Activated T-helper 2 cell treated with anti-CD3 and anti-CD28 coated beads, Interferon-gamma antibody, Interleukin-2, Interleukin-4, amounts not matched to agents 10 μg/mL and 5 μg/mL and 100 μg/mL, durations not matched to agents 14 hours and 24 hours and 36 hours (primary cell): ENCODE measurements at places on chromosomes 2 and 18. TPM values are rescaled to one million over a fixed set of nuclear protein-coding genes. Genes with fewer than 3 reads are reported as not detected.

DNA sequence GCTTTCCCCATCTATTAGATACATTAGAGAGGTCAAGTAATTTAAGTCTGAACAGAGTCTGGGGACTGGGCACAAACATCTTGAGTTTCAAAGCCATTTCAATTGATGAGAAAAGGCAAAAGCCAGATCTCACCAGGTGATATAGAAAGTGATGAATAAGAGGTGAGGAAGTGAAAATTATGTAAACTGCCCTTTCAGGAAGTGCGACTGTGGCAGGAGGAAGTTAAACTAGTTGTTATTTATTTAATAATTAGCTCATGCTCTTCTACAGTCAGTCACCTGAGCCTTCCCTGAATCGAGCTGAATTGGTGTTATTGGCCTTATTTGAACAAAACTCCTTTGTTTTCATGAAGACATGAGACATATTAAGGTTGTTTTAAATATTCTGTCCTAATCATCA lies 115.1 kb downstream of the CDH20 start:
- no peak overlapping the region for H3K4me3 ChIP-seq
- no peaks in the 10 kb centered on the region for H3K27me3 ChIP-seq
- no peaks in the 10 kb centered on the region for H3K36me3 ChIP-seq
- DNase-seq, result no peak

DNA sequence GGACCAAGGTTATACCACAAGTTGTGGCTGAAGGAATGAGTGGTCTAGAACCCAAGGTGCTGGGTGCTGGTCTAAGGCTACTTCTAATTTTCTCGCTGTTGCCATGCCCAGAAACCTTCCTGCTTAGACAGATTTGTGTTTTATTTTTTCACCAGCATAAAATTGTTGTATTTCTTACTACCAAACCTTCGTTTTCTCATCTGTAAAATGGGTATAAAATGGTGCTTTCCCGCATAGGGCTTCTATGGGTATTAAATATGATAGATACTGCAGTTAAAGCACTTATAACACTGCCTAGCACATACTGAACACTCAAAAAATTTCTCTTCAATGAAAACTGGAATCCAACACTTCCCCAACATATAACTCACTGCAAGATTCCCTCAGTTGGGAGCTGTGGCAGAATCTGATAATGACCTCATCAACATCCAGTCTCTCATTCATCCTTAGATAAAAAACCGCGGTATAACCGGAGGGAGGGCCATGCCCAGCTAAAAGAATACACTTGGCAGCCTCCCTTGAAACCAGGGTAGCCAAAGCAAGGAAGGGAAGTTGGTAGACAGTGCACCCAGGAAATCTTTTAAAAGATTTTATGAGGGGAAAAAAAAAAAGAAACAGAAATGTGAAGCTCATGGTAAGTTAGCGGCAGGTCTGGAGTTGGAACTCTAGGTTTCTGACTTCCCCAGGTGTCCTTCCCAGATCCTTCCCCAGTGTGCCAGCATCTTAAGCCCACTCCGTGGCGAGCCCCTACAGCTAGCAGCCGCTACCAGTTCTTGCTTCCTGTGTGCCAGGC lies 1.2 kb downstream of the NEMP2 start:
- peaks cover 54% of the 10 kb centered on the region for H3K4me1 ChIP-seq
- H3K4me3 ChIP-seq, result peak overlapping the region; percentile 95
- peaks cover 32% of the 10 kb centered on the region for H3K36me3 ChIP-seq
- no peaks in the 10 kb centered on the region for H3K27me3 ChIP-seq
- no peak for DNase-seq
- H3K27ac ChIP-seq, result peak overlapping the region; percentile 98

Gene GCG
- not detected in 2 replicates for total RNA-seq

DNA sequence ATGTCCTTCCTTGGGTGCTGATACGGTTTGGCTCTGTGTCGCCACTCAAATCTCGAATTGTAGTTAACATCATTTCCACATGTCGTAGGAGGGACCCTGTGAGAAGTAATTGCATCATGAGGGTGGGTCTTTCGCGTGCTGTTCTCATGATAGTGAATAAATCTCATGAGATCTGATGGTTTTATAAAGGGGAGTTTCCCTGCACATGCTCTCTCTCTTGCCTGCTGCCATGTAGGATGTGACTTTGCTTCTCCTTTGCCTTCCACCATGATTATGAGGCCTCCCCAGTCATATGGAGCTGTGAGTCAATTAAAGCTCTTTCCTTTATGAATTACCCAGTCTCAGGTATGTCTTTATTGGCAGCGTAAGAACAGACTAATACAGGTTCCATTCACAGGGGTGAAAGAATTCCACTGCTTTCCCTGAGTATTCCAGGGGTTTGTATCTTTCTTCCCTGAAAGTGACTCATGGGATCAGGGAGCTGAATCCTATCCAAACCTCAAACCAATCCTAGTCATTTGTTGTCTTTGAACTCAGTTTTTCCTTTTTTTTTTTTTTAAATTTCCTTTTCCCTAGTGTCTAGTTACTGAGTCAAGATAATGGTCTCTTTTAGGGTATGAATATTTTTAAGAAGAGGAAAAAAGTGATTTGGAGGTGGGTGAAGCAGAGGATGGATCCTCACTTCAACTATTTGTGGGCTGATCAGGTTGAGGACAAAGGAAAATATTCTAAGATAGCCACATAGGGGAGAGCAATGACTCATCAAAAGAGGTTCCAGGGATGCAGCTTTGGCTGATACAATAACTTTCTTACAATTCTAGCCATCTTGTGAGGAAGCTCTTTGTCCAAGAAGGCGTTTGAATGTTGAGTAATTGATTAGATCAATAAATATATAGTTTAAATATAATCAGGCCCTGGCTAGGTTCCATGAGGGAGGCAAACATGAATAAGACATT lies 19.5 kb upstream of the KCNE4 start:
- H3K27me3 ChIP-seq, result no peaks in the 10 kb centered on the region
- DNase-seq, result no peak
- H3K4me1 ChIP-seq, result no peaks in the 10 kb centered on the region
- no peak overlapping the region for H3K4me3 ChIP-seq

GRCh38 chr18:62741118-62741566 lies 25.8 kb downstream of the PHLPP1 start:
- peak overlapping the region; percentile 40 for H3K27ac ChIP-seq
- H3K36me3 ChIP-seq, result peaks cover 8% of the 10 kb centered on the region
- H3K4me1 ChIP-seq, result peaks cover 35% of the 10 kb centered on the region
- DNase-seq, result no peak
- no peaks in the 10 kb centered on the region for H3K27me3 ChIP-seq
